ENCODE measurements at places on chromosomes 2 and 18.

DNA sequence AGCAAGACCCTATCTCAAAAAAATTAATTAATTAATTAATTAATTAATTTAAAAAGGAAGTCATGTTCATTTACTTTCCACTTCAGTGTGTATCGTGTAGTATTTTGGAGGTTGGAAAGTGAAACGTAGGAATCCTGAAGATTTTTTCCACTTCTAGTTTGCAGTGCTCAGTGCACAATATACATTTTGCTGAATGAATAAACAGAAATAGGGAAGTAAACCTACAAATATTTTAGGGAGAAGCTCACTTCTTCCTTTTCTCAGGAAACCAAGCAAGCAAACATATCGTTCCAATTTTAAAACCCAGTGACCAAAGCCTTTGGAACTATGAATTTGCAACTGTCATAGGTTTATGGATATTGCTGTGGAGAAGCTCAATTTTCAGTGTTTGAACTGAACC, 27.8 kb downstream of the SLC14A1 start:
- no peak for DNase-seq

DNA sequence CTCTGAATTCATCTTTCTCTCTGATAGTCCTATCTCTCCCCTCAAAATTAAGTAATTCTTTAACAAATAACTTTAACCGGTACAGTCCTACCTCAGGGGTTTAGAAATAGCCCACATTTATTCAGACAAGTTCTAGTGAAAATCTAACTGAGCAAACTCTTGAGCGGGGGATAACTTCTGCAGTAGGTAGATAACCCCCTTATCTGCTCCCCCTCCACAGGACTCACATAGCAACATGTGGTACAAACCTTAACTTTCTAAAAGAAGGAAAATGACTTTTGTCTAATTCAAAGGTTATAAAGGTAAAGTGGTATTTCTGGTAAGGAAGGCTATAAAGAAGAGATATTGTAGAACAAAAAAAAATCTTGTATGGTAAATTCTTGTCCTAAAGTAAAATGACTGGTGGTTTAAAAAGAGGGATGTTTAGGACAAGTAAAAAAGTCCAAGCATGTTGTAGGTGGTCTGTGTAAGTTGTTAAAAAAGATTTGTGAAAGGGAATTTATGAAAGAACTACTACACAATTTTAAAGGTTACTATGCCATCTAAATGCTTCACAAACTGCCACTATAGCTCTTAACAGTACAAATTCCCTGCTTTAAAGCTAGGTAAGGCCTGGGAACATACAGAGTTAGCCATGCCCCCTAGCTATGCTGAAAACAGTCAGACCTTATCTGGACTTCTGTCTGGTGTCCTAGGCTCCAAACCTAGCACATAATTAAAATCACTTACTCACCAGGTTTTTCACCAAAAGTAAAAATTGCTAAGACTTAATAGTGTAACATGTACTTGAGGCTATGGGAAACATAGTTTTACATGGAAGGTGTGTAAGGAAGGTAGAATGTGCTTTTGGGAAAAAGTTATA, 8.1 kb upstream of the RPIA start:
- DNase-seq, result no peak

DNA sequence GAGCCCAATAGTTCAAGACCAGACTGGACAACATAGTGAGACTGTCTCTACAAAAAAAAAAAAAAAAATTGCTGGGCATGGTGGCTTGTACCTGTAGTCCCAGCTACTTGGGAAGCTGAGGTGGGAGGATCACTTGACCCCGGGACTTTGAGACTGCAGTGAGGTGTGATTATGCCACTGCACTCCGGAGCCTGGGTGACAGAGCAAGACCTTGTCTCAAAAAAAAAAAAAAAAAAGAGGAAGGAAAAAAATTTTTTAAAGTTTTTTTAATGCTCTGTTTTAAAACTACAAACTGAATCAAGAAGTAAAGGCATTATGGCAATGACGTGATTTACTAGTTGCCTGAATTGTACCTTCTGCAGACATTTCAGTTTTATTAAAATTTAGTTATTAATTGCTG, 54.5 kb upstream of the ZDBF2 start:
- no peak for DNase-seq

- DNase-seq, result peak; percentile 94
Observed at GRCh38 chr18:67783196-67783946, 266.9 kb upstream of the DSEL start.

DNA sequence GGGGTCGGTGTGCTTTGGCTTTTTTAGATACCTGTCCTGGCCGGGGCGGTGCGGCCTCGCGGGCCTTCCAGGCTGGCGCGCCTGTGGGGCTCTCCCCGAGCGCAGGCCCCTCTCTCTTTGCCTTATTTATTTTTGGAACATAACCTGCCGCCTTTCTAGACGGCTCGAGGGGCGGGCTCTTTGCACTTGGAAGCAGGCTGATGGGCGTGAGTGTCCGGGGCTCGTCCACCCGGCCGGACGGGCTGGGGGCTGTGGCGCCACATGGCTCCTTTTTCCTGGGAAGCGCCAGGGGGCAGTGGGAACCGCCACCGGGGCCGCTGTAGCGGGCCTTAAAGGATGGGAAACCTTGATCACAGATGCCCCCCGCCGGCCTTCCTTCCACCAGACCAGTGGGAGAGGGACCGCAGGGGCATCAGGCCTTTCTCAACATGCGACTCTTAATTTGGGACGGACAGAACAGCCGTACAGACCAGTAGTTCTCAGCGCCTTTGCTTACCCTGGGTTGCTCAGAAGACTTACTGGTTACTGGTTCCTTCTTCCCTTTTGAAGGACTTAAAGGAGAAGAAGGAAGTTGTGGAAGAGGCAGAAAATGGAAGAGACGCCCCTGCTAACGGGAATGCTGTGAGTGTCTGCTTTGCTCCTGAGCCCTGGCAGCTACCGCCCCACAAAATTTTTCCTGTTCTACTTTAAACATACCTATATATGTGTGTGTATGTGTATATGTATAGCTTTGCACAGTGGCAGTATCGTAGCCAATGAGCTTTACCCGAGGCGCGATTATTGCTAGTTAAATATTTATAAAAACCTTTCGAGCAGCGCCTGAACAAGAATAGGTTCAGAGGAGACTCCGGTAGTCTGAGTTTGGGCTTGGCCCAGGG, 2.7 kb downstream of the PTMA start:
- DNase-seq, result no peak

DNA sequence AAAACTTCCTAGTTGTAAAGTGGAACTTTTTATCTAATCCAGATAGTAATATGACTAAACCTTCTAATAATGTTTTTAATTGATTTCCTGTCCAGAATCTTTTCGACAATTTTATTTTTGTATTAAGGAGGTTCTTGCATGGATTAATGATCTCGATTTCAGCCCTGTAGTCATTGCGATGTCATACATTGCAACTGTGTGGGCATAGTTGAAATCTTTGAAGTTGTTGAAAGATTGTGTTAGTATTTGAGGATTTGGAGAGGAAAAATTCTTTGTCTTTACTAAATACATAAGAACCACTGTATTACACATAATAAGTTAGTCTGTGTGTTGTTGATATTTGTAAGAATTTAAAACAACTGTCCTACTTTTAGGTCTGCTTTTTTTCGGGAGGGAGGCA, 31.1 kb downstream of the ACSL3 start:
- peak; percentile 45 for DNase-seq

GRCh38 chr2:33873076-33873605, 274.0 kb upstream of the FAM98A start:
- no peak for DNase-seq

GRCh38 chr2:234258562-234259141, 208.2 kb downstream of the SPP2 start:
- no peak for DNase-seq

- no peak for DNase-seq
Observed at GRCh38 chr2:241865957-241866789, 3.4 kb upstream of the RTP5 start.

DNA sequence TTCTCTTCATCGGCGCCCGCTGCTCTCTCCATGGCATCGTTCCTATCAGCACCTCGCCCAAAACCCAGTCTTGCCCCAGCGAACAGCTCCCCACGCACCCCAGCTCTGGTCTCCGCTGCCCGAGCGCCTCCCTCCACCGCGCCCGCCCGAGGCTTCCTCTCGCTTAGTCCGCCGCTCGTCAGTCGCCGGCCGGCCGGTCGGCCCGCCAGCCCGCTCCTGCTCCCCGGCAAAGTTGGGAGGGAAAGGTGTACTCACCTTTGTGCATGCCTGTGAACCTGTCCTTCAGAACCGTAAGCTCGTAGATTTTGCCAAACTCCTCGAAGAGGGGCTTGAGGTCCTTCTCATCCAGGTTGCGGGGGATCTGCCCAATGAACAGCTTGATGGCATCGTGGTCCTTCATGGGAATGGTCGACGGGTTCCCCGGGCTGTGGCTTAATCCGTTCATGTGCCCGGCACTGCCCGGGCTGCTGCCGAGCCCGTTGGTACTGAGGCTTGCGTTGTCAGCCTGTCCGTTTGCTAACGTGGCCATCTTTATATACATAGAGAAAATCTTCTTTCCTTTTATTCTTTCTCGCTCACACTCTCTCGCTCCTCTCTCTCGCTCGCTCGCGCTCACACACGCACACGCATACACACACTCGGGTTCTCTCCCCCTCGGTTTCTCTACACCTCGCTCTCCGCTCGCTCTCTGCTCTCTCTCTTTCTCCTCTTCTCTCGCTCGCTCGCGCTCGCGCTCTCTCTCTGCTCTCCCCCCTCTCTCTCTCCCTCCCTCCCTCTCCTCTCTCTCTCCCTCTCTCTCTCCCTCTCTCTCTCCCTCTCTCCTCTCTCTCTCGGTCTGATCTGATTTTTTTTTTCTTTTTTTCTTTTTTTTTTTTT, at the start of gene CELF4:
Gene CELF4 (minus strand): TSS at position 698 of the 876 bp plus-strand sequence.
- peak; percentile 2 for DNase-seq

DNA sequence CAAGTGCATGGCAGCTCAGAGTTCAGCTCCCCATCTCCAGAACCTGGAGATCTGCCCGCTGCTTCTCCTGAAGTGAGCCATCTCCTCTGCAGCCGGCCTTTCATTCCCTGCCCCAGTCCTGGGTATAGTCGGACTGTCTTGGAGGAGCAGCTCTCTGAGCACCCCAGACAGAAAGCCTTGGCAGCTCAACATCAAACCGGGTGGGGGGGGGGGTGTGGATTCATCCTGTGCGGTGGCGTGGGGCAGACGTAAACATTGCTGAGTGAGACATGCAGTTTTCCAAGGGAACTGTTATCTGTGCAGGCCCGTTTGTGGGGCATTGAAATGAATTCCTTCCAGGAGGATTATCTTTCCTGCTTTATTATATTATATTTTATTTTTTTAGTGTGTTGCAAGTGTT, 125.9 kb upstream of the MYCN start:
- no peak for DNase-seq

- DNase-seq, result no peak
Observed at GRCh38 chr2:106851087-106851874, 34.7 kb downstream of the ST6GAL2 start.

GRCh38 chr18:76546436-76546835, 51.4 kb upstream of the ZNF516 start:
- DNase-seq, result no peak

DNA sequence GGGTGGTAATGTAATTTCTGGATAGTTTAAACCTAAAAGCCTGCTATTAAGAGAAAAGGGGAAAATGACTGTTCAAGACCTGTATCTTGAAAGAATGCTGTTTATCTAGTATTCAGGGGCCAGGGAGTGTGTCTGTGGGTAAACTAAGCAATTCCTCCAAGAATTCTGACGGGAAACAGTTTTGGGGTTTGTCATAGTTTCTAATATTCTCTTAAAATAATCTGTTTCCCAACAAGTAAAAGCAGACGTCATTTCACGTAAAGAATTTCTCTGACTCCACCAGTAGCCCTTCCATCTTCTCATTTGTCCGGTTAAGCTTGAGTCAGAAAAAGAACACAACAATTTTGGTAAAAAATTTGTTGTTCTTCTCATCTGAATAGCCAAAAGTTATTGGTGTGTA, 232.1 kb upstream of the EPAS1 start:
- no peak for DNase-seq

- no peak for DNase-seq
Observed at GRCh38 chr2:101168706-101169105, 17.5 kb upstream of the TBC1D8 start.

DNA sequence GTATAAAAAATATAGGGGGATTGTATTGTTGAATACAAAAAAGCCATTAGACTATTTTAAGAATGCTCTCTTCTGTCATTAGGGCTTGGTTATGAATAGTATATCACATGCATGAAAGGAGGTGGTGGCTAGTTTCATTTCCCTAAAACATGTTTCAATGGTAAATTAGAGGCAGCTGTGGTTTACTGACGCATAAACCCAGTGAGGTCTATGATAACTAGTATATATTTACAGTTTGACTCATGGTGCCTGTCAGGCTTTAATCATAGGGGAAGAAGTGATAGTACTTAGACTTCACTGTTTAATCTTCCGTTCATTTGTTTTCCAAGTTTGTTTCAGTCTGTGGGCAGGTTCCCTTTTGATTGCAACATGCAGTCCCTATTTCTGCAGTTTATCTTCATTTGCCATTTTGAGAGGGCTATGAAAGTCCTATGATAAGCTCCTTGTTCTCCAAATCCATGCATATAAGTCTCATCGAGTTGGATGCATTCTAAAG, 55.1 kb upstream of the MAP4K3 start:
- peak; percentile 98 for DNase-seq

GRCh38 chr18:78305789-78306188, 673.8 kb upstream of the SALL3 start:
- no peak for DNase-seq

- peak; percentile 1 for DNase-seq
Observed at GRCh38 chr2:124025171-124025580, at the start of gene CNTNAP5. TSS of gene CNTNAP5 (plus strand) at chr2:124025287. CDS start at chr2:124025651, 364 bp downstream.

DNA sequence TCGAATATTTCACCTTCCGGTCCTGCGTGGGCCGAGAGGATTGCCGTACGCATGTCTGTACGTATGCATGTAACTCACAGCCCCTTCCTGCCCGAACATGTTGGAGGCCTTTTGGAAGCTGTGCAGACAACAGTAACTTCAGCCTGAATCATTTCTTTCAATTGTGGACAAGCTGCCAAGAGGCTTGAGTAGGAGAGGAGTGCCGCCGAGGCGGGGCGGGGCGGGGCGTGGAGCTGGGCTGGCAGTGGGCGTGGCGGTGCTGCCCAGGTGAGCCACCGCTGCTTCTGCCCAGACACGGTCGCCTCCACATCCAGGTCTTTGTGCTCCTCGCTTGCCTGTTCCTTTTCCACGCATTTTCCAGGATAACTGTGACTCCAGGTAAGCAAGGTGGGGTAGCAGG, at the start of gene SERPINB5:
Gene SERPINB5 (plus strand): TSS at position 291 of the 400 bp plus-strand sequence. CDS start 7,471 bp downstream, outside the sequence.
- DNase-seq, result no peak

GRCh38 chr2:172207911-172208310, 105.2 kb upstream of the DLX2 start:
- DNase-seq, result peak; percentile 28

GRCh38 chr2:106269591-106270291, 75.6 kb upstream of the UXS1 start:
- DNase-seq, result no peak
